ENCODE measurements at places on chromosomes 7 and 10.

- DNase-seq, result no peak
Measured at GRCh38 chr10:114034923-114035645, 8.6 kb upstream of the ADRB1 start.

- no peak for DNase-seq
Measured at GRCh38 chr10:59741048-59741447, 12.2 kb downstream of the MRLN start.

GRCh38 chr7:31875424-31875823 lies 188.4 kb downstream of the PPP1R17 start:
- DNase-seq, result no peak

GRCh38 chr7:157244516-157245294 lies 92.1 kb upstream of the DNAJB6 start:
- DNase-seq, result no peak

DNA sequence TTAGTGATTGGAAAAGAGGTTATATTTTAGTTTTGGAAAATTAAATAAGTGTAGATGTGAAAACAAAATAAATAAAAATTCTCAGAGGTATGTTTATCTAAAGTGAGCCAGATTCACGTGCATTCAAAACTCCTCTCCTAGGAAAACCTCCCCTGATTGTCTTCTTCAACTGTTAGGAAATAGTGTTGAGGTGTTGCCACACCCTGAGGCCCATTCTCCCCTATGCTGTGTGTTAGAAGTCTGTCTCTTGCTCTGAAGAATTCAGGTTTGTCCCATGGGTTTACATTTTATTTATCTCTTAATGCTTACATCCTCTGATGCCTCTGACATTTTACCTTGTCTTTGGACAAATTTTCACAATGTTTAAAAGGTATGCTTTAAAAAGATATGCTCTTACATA lies 40.3 kb downstream of the PTPRE start:
- no peak for DNase-seq

- DNase-seq, result no peak
Measured at GRCh38 chr10:73517166-73517888, 21.5 kb upstream of the PPP3CB start.

GRCh38 chr10:78750418-78750817 lies 318.3 kb upstream of the ZMIZ1 start:
- no peak for DNase-seq

GRCh38 chr10:386771-387592 lies 251.7 kb downstream of the ZMYND11 start:
- no peak for DNase-seq

- no peak for DNase-seq
Measured at GRCh38 chr10:124727361-124727960, 16.7 kb downstream of the FAM53B start.

DNA sequence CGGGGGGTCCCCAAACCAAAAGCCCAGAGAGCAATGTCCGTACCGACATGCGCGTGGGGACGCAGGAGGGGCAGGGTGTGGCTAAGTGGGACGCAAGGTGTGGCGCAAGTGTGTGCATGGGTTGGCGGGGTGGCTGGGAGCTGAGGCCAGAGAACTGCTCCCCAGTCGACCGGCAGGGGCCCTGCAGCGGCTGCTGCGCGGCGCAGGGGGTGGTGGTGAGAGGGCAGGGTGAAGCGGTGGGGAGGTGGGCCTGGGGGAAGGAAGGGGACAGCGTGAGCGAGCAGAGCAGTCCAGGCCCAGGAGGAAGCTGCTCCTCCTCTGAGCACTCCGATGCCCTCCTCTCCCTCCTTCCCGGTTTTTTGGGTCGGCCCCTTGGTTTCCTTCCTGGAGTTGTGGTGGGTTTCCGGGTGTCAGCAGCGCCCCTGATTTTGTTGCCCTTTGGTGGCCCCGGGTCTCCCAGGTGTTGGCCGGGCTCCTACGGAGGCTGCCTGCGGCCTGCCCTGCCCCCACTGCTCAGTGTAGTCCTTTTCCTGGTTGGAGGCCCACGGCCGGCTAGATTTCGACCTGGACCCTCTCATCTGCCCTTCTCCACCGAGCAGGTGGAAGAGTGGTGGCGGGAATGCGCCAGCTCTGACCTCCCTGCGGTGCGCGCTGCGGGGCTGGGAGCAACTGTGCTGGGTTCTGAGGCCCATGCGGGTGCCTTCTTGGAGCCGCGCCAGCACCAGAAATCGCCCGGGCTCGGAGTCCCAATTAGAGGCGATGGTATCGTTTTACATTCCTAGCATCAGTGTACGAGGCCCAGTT lies 40.5 kb upstream of the COMTD1 start:
- DNase-seq, result no peak

- DNase-seq, result no peak
Measured at GRCh38 chr7:19117091-19117869, at the start of gene TWIST1. Gene TWIST1 (minus strand): TSS chr7:19117636. CDS start chr7:19117321, 315 bp downstream.

Measured in stimulated activated CD4-positive, alpha-beta T cell treated with anti-CD3 and anti-CD28 coated beads, Interleukin-1b, Interleukin-23, amount 100 ng/mL, for 1 hour (primary cell).